ENCODE measurements at places on chromosomes 7 and 10. TPM values are rescaled to one million over a fixed set of nuclear protein-coding genes. Genes with fewer than 3 reads are reported as not detected.
A peak's percentile ranks its signal among the peaks of the same experiment; 100 is the strongest.

The SRI gene
- 114 TPM for total RNA-seq

The FZD8 gene
- total RNA-seq, result 5.2 TPM

The GHRHR gene
- not detected for total RNA-seq

The RAMP3 gene
- not detected for total RNA-seq

The GIMAP6 gene
- not detected for total RNA-seq

The ABCB4 gene
- not detected for total RNA-seq

The SCIN gene
- total RNA-seq, result 0.26 TPM

The UNCX gene
- total RNA-seq, result not detected

The NPY4R gene
- not detected for total RNA-seq

DNA sequence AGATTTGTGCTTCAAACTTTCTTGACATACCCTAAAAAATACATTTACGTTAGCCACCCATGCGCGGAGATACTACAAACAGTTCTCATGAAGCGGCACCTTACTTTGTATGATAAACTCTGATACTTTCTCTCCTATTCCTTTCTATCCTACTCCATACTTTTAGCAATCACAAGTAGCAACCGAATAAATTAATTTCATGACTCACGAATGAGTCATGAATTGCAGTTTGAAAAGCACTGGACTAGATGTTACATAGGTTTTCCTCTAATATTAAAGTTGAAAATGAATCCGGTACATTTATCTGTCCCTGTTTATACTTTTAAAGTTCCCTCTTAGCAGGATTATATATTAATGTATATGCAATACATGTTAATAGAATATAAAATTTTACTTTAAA, 67.6 kb downstream of the CUBN start:
- peak; percentile 85 for DNase-seq

GRCh38 chr10:126674741-126675515, 4.4 kb upstream of the C10orf90 start:
- DNase-seq, result no peak

DNA sequence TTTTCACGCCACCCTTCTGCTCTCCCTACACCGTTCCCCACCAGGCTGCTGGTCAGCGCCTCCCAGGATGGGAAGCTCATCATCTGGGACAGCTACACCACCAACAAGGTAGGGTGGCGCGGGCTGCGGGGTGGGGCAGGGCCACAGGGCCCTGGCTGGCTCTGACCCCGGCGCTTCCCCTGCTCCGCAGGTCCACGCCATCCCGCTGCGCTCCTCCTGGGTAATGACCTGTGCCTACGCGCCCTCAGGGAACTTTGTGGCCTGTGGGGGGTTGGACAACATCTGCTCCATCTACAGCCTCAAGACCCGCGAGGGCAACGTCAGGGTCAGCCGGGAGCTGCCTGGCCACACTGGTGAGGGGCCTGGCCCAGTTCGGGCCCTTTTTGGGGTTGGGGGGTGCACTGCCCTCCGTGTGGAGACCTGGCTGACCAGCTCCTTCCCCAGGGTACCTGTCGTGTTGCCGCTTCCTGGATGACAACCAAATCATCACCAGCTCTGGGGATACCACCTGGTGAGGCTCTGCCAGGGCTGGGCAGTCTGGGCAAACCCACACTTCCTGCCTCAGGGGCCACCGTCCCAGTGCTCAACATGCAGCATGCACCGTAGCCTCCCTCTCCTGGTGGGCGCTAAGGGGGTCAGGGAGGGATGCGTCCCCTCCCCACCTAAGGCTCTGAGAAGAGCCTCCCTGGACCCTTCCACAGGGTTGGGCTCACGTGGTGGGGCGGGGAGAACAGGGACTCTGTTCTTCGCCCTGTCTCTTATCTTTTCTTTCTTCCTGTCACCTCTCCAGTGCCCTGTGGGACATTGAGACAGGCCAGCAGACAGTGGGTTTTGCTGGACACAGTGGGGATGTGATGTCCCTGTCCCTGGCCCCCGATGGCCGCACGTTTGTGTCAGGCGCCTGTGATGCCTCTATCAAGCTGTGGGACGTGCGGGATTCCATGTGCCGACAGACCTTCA, 4.0 kb downstream of the GNB2 start:
- no peak for DNase-seq

DNA sequence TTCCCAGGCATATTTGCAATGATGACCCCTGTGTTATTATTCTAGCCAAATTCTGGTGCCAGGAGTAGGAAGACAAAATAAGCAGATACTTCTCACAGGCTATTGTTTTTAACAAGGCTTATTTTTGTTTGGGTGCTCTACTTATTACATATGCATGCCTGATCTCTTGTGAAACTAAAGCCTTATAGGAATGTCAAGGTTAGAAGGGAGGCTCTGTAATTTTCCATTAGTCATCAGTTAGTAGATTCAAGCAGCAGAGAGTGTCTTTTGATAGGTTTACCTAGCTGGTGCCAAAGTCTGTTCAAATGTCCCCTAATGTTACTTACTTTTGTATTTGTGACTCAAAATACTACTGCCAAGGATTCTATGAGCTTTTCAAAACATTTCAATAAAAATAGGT, 11.7 kb upstream of the TMEM106B start:
- DNase-seq, result peak; percentile 60

GRCh38 chr10:108410236-108410635, 1245.7 kb upstream of the SORCS1 start:
- DNase-seq, result no peak

DNA sequence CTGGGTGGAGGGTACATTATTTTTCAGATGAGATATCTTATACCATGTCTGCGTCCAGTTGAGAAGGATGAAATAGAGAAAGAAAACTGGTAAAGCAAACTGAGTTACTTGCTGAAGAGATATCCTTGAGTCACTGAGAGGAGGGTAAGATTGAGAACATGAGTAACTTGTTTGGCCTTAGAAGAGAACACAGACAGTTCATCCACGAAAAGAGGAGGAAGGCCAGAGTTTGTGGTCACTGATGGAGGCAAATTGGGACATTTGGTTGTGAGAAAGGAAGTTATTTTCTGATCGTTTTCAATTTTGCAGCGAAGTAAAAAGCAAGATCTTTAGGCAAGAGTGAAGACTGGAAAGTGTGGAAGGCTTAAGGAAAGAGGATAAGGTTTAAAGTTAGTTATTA, 15.6 kb downstream of the MBL2 start:
- no peak for DNase-seq

GRCh38 chr10:5776136-5776880, 36.9 kb downstream of the GDI2 start:
- no peak for DNase-seq

DNA sequence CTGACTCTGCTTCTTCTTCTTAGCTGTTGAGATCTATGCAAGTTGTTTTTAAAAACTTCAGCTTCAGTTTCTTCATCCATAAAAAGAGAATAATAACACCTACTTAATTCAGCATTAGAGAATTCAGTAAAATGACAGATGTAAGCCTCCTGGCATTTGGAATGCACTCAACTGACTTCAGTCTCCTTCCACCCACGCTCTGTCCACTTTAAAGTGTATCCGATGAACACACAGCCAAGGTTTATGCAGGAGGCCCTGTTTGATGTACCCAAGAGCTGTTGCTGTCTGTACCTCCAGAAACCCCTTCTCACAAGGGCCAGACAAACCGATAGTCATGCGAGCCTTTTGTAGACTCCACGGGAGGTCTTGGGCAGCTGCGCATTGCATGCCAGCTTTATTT, 27.1 kb upstream of the SLC35B4 start:
- DNase-seq, result no peak

- peak; percentile 98 for DNase-seq
These were observed 34.6 kb downstream of the ZEB1 start for GRCh38 chr10:31353574-31353973.

DNA sequence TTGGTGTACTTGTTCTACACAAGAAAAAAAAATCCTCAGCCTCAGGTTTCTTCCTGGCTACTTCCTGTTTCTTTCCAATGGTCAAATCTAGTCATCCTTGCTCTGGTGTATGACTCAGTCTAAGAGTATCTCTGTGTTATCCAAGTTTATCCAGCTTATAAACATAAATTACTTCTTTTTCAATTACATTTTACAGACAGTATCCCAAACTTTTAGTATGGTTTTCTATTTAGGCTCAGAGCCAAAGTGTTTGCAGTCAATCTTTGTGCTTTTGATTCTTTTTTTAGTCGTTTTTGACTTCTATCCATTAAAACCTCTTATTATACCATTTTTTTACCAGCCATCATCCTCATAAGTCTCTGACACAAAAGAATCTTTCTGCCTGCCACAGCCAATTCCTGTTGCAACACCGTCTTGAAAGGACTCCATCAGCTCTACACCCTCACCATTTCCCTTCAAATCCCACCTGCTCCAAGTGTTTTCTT, 294.6 kb downstream of the PTEN start:
- DNase-seq, result peak; percentile 85

- DNase-seq, result peak; percentile 62
These were observed 203.5 kb downstream of the RNLS start for GRCh38 chr10:88379575-88379974.

GRCh38 chr7:106071356-106071998, 40.6 kb downstream of the SYPL1 start:
- peak; percentile 94 for DNase-seq

DNA sequence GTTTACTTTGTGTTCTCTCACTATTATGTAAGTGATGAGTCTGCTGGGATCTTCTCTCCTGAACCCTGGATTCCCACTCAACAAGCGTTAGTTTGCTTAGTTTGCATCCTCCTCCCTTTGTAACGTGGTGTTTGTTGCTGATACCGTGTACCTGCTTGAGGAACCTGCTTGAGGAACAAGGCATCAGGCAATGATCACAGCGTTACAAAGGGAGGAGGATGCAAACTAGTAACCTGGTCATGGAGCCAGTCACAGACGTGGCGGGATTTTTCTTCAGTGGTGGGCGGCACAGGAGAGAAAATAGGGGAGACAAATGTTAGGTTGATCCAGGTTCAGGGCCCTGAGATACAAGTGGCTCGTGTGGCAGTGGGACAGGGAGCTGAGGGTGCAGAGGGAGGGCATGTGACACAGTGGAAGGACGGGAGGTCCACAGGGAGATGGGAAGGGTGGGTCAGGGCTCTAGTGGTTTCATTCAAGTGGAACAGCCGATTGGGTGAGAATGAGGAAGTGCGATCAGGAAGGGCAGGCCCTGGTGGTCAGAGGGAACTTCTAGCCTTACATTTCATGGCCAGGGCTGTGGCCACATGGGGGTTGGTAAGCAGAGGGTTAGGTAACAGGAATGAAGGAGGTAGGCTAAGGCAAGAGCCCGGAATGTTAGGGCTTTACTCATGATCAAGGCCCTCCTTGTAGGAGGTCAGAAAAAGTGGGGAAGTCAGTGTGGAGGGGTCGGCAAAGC, 38.0 kb downstream of the SNX10 start:
- no peak for DNase-seq

GRCh38 chr7:14821757-14822480, 80.6 kb downstream of the DGKB start:
- peak; percentile 32 for DNase-seq

Measured in bronchial epithelial cell (primary cell).